HEK293T (cell line): ENCODE measurements at places on chromosomes 12 and 14.

GRCh38 chr12:131035245-131035681 lies 81.6 kb downstream of the ADGRD1 start:
- DNase-seq, result no peak

- DNase-seq, result no peak
These were observed 57.7 kb upstream of the SAV1 start for GRCh38 chr14:50725761-50726160.

- DNase-seq, result no peak
These were observed 157.5 kb downstream of the CALM1 start for GRCh38 chr14:90554341-90554740.

DNA sequence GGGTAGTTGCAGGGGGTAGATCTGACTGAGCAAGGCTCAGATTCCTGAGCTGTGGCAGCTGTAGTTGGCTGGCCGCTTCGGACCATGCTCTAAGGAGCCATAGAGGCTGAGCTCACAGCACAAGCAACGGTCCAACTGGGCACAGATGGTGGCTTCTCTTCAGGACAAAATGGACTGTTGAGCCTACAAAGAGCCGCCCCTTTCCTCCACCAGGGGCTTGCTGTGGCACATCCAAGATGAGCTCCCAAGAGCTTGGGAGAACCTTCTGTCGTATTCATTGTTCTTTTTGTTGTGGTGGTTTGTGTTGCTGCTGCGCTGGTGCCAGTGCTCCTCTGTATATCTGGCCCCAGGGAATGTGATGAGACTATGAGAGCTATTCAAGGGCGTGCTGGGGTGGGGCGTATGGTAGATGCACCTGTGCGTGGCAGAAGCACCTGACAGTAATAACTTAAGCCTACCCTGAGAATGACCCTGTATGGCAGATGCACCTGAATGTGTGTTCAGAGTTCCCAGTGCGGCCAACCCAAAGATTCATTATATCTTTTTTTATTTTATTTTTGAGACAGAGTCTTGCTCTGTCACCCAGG lies 17.8 kb upstream of the LGALS3 start:
- no peak for DNase-seq

DNA sequence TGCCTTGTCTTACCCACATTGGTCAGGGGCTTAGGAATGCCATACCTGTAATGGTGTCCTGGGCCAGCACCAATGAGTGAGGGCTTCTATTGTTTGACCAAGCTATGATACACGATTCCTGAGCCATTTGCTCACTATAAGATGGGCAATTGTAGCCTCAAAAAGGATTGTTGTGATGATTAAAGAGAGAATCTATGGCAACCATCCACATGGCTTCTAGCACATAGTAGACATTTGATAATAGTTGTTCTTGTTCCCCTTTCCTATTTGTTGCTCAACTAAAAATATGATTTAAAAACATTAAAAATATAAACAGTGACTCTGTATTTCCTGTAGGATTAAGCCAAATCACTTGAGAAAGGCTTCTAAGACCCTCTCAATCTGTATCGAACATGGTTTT lies 366.1 kb downstream of the PCNX1 start:
- no peak for DNase-seq

- DNase-seq, result no peak
These were observed 2.9 kb upstream of the PPFIBP1 start for GRCh38 chr12:27521066-27521465.

DNA sequence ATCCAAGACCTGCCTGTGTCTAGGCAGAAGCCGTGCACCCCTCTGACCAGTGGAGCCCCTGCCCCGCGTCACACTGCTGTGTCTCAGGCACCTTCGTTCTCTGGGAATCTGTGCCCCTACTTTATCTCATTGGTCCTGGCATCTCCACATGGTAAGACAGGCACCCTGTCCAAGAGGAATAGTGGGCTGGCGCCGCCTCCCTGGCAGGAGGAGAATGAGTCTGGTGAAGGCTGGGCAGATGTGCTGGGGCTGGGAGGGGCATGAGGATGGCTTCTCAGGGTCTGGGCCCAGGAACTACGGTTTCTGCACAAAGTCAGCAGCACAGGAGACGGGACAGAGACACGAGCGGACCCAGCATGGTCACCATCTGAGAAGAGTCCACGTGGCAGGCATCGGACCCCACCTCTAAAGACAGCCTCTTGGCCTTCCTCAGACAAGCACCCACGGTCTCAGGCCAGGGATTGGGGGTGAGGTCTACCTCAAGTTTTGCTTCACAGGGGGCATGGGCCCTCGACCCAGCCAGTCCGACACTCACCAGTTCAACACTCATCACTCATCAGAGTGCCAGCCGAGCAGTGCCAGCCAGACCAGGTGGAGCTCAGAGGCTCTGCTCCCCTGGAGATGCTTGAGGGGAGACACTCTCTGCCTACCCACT lies 306.7 kb downstream of the ADGRD1 start:
- DNase-seq, result no peak

GRCh38 chr12:64385468-64385867 lies 5.1 kb downstream of the C12orf56 start:
- DNase-seq, result no peak

DNA sequence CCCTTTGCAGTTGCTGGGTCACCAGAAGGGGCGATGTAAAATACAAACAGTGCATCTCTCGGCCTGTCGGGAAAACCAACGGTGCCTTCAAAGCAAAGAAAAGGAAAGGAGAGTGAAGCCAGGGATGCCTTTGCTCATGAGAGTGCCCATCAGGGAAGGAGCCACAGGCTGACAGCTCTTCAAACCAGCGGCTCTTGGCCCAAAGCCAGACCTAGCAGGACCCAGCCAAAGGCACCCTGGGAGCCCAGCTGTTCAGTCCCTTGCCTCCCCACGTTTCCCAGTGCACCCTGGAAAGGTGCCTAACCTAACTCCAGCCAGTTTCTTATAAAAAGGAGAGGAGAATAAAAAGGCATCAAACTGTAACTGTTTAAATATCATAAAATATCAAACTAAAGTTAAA lies 29.2 kb downstream of the PRMT8 start:
- no peak for DNase-seq

DNA sequence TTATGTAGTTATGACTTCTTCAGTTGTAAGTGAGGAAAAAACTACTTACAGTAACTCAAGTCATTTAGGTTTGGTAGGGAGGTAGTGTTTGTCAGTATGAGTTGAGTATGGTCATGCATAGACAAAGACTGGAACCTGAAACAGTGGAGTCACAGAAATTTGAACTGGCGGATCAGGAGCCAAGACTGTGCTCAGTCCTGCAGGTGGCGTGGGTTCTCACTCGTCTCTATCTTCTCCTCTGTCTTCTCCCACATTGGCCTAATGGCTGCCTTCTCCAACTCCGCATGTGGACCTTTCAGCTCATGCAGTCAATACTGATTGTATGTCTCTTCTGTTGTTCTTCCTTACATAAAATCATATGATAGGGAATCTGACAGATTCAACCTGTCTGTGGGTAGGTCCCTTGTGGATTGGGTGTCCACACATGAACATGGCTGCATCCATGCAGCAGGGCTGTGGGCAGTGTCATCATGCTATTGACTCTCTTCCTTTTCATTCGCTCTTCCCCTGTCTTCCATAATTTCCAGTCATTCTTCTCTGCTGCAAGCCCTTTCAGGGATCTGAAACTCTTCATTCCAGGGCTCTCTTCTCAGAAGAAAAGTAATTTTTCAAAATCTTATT lies 78.8 kb upstream of the NEDD1 start:
- no peak for DNase-seq

DNA sequence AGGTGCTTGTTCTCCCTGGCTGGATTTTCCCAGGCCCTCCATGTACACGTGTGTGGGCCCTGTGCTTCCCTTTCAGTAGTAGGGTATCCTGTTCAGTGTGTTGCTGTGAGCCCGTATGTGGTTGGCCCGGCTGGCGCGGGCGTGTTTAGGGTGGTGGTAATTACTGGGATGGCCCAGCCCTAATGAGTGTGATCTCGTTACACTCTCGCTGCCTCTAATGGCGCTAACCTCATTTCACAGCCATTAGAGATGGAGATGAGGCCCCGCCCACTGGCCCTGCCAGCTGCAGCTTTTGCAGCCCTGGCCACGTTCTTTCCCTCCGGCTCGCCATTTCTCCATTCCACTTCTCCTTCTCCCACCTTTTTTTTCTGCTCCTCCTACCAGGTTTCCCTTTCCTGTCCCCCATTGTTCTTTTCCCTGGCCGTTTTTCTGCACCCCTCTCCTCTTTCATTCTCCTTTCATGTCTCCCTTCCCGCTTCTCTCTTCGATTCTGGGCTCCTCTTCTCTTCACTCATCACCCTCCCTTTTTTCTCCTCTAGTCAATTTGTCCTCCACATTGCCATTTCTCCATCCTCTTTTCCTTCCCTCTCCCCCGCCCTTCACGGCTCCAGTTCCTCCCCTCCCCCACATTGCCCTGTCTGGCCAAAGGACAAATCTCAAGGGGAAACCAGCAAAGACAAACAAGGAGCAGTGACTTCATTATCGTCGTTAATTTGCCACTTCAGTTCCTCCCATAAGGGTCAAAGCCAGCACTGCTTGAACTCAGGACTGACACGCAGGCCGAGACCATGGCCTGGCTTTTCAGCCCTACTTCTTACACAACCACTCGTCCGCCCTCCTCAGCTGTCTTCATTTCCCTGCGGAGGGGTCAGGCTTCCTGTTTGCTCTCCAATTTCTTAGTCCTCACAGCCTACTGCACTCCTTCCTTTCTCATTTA lies 6.8 kb downstream of the ZFHX2 start:
- DNase-seq, result no peak

GRCh38 chr12:81128930-81129554 lies 51.2 kb downstream of the ACSS3 start:
- peak; percentile 54 for DNase-seq

DNA sequence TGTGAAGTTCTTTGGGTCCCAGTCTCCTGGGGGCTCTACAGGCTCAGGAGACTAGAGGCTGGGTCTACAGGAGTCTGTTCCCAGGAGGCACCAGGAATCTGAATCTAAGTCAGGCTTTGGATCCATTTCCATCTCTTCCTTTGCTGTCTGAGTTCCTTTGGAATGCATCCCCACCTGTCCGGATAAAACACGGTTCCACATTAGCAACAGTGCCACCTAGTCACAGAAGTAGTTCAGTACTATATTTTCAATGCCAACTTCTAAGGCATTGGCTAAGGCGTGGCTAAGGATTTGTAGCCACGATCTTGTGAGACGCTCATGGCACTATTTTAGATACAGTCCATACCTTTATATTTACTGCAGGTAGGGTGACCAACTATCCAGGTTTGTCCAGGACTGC lies 15.1 kb downstream of the ZC2HC1C start:
- no peak for DNase-seq

GRCh38 chr14:68884031-68885030 lies 91.5 kb upstream of the ZFP36L1 start:
- DNase-seq, result no peak

GRCh38 chr12:4567073-4567881 lies 5.3 kb downstream of the DYRK4 start:
- no peak for DNase-seq

- DNase-seq, result no peak
These were observed 518.1 kb downstream of the SNAPC1 start for GRCh38 chr14:62280366-62280765.

DNA sequence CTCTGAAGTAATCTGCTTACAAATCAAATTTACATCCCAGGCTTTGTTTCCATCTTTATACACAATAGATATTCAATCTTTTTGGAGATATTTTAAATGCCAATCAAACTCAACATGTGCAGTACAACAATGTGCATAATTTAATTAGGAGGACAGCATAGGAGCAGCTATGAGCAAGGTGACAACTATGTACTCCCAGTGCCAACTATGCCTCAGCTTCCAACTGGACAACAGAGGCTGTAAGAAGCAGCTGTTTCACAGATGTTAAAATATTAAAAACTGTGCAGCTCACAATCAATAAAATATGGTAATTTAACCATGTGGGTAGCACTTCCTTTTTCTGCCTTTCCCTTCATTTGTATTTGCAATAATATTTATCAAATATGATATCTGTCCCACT lies 99.9 kb downstream of the ST8SIA1 start:
- DNase-seq, result no peak

DNA sequence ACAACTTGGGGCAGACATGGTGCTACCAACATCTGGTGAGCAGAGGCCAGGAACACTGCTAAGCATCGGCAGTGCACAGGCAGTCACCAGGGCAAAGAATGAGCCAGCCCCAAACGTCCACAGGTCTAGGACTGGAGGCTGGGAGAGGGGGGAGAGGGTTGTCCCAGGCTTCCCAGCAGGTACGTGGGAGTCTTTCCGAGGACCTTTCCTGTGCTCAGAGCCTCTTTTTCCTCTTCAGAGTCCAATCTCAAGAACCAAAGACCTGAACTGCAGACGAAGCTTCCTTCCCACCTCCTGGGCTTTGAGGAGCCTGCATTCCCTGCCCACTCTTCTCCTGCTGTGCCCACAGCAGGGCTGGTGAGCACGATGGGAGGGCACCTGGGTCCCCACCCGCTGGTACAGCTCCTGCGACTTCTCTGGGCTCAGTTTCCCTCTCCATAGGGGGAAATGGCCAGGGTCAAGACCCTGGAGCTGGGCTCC lies 48.7 kb downstream of the DLK1 start:
- no peak for DNase-seq

GRCh38 chr12:118999107-118999506 lies 17.8 kb downstream of the SRRM4 start:
- DNase-seq, result no peak

DNA sequence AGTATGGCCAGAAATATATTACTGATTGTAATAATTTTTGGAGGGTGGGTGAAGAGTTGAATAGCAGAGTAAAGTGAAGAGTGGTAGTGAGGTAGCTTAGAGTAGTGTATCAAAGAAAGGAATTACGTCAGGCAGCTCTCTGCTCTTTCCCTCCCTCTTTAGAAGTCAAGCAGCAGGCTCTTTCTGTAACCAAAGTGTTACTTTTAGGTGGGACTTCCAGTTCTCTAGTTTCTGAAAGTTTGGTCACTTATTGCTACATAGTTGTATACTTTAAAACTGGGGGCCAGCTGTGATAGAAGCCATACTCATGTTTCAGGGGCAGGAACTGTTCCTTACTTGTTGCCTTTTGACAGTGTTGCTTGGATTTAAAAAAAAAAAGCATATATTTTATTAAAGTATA lies 30.6 kb downstream of the ATF7IP start:
- no peak for DNase-seq

- no peak for DNase-seq
These were observed 73.8 kb downstream of the SUSD6 start for GRCh38 chr14:69685218-69685616.

DNA sequence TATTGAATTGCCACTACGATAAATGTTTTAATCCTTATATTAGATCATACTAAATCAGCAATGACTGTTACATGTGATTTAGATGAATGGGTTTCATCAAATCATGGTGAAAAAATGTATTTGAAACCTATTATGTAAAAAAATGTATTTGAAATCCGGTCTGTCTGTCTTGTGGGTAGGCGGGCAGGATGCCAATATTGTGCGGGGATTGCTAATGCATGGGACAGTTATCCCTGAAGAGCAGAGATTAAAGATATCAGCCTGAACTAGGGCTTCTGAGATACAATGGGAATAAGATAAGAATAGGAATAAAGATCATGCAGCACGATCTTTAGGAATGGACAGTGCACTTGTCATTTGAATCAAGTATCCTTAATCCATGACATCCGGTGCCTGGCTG lies 134.0 kb downstream of the PRKCH start:
- DNase-seq, result no peak

GRCh38 chr12:118150625-118151024 lies 14.7 kb downstream of the PEBP1 start:
- no peak for DNase-seq
